Neuronal stem cell (in vitro differentiated cells): ENCODE measurements at places on chromosomes 11 and 22.

- no peak for DNase-seq
Observed at GRCh38 chr11:10376061-10376460, 71.2 kb downstream of the ADM start.

GRCh38 chr22:19680911-19681862 lies 33.1 kb upstream of the SEPTIN5 start:
- no peak for DNase-seq

DNA sequence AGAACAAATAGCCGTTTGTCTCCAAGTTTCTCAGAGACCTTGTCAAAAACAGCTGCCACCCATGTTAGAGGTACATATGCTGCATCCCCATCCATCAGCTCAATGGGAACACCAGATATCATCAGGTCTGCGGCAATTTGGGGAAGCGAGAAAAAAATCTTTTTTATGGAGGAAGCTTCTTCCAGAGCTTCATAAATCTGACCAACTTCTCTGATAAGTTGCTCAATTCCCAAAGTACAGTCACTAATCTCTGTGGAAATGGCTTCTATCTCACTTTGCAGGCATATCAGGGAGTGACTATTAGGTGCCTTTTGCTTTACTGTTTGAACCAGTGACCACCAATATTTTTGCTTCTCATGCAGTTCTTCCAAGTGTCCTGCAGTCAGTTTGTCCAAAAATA lies 34.3 kb upstream of the MRPL17 start:
- DNase-seq, result no peak

DNA sequence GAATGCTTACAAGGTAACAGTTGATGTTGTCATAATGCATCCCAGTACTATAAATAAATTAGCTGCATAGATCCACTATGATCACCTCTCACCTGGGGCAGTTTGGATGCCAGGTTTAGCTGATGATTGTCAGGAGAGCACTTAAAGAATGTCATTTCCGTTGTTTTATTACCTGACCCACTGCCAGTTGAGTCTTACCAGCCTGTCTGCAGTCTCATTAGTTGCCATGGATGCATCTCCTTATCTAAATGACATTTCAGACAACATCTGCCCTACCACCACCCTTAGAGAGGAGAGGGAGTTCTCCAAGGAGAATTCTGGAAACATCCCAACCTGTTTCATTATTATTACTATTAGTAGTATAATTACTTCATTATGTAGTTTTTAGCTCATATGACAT lies 339.1 kb upstream of the API5 start:
- DNase-seq, result no peak

DNA sequence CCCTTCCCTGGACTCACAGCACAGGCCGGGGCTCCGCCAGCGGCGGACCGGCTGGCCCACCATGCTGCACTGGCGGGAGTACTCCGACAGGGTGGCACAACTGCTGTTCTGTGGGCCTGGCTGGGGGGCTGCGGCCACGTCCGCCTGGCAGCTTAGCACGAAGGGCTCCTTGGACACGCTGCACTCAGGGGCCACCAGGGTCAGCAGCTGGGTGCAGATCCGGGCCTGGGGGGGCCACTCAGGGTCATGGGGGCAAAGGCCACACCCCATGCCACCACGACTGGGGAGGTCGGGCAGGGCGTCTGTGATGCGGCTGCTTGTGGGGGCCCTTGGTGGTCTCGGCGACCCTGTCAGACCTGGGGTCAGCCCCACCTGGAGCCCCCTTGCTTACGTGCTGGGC lies 6.0 kb downstream of the MUC6 start:
- no peak for DNase-seq

- no peak for DNase-seq
Observed at GRCh38 chr11:117230286-117230961, 1.4 kb downstream of the PCSK7 start.
